ENCODE measurements at places on chromosomes 16 and 17.

DNA sequence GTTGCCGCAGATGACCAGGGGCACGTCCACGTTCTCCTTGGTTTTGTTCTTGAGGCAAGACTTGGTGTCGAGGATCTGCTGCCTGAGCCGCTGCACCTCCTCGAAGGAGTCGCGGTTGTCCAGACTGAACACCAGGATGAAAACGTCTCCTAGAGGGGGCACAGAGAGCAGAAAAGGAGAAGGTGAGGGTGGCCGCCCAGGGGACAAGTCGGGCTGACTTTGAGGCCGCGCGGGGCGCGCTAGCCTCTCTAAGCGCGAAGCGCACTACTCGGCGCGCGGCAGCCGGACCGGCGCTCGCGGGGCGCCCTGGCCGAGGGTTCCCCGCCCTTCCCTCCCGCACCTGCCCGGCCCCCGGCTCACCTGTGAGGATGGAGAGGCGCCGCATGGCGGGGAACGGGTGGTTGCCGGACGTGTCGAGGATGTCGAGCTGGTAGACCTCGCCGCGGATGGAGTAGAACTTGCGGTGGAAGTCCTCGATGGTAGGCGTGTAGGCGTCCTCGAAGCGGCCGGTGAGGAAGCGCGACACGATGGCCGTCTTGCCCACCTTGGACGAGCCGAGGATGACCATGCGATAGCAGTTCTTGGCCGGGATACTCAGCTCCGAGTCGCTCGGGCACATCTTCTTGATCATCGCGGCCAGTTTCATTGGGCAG is 533 bp downstream of the RASD1 start:
- no peak for DNase-seq

- DNase-seq, result peak; percentile 93
Measured at GRCh38 chr16:84730406-84731106, 30.8 kb downstream of the USP10 start.

- no peak for DNase-seq
Measured at GRCh38 chr16:57100445-57100844, 8.1 kb downstream of the CPNE2 start.

DNA sequence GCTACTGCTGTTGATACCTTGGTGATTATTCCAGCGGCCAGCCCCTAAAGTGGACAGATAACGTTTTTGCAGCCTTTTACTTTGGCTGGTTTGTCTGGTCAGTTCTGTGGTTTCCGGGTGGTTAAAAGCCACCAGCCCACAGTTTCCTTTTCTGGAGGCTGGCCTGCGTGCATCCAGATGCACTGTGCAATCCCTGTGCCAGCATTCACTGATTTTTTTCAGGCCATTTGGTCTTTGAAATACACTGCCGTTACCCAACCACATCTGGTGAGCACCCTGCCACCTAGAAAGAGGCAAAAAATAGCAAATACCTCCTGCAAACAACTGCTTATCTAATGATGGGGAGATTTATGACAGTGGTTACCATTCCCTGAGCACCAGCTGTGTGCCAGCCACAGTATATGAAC is 797 bp downstream of the NUDT7 start:
- no peak for DNase-seq

- no peak for DNase-seq
Measured at GRCh38 chr16:75252946-75253911, 1.8 kb upstream of the BCAR1 start.

DNA sequence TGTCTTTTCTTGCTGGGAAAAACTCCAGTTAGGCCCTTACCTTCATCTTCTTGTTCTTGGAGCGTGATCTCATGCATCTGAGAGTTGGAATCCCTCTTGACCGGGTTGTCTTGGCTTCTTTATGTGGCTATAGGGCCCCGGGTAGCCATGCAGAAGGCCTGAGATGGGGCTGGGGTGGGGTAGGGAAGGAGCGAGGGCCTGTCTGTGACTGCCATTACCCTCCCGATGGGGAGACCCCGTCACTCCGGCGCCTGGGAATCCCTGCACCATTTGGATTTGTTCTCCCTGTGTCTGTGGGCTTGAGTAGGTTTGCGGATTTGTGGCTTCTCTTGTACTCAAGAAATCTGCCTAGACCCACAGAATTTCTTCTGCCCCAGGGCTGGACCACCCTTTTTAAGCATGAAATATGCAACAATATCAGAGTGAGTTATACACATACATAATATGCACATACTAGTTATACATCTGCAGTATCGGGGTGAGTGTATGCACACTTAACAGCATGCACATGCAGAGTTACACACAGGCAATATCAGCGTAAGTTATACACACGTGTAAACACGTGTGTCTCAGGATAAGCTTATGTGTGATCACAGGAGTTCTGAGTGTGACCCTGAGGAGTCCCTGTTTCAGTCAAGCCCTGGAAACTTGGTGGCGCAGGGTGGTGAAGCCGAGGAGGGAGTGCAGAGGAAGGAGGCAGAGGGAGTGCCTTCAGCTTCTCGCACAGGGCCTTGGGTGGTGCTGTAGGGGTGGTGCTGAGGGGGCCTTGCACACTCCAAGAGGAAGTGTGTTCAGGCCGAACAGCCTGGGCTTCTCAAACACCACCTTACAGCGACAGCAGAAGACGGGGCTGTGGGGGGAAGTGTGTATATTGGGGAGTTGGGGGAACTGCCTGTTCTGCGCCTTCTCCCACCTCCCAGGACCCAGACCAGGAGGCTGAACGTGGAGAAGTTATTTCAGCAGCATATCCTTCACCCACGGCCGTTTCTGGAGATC is 18.5 kb downstream of the CCDC42 start:
- DNase-seq, result no peak

DNA sequence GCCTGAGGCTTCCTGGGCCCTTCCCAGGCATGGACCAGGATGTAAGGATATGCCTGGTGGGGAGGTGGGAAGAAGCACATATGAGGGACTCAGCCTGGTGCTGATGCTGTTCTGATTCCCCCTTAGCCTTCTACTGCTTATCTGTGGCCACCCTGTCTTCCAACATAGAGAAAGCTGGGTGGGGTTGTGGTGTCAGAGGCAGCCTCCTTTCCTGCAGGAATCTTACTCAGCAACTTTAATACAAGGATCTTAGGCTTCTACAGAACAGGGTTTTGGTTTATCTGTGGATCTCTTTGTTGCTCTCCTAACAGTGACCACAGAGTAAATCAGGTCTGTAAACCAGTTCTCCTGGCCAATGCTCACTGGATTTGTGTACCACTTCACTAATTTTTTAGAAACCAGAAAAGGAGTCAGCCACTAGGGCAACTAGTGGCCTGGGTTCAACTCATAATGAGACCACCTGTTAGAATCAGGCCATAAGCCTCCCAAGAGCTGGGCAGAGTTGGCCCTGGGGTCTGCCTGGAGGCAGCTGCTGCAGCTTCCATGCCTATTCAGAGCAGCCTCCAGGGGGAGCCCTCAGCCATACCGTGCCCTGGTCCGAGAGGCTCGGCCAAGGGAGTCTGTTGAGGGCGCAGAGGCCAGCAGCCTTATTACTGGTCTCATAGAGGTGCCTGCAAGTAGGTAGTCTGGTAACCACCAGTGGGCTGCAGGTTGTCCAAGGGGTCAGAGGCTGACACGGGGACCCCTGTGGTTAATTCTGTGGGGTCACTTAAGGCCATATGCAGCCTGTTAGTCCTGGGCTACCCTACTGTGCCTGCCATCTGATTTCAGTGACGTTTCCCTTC is 7.1 kb downstream of the HAS3 start:
- no peak for DNase-seq

- no peak for DNase-seq
Measured at GRCh38 chr17:38322156-38322779, 21.5 kb downstream of the GPR179 start.

GRCh38 chr16:63652091-63652490 is 1469.8 kb downstream of the CDH11 start:
- no peak for DNase-seq

GRCh38 chr16:83113317-83113716 is 486.5 kb downstream of the CDH13 start:
- no peak for DNase-seq

DNA sequence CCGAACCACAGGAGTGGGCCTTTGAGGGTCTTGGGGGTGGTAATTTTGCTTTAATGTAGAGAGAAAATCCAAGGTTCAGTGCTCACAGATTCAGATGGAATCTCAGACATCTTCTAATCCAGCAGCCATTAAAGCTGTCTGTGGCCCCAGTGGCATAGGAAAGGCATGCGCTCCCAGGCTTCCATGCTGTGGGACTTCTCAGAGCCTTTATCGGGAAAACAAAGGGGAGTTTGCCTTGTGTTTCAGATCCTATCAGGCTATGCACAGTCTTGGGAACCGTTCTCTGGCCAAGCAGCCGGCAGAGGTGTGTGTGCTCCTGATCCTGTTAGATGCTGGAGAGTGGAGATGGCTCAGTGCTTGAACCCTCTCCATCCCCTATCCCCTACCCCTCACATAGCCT is 7.8 kb downstream of the ADGRG1 start:
- no peak for DNase-seq

DNA sequence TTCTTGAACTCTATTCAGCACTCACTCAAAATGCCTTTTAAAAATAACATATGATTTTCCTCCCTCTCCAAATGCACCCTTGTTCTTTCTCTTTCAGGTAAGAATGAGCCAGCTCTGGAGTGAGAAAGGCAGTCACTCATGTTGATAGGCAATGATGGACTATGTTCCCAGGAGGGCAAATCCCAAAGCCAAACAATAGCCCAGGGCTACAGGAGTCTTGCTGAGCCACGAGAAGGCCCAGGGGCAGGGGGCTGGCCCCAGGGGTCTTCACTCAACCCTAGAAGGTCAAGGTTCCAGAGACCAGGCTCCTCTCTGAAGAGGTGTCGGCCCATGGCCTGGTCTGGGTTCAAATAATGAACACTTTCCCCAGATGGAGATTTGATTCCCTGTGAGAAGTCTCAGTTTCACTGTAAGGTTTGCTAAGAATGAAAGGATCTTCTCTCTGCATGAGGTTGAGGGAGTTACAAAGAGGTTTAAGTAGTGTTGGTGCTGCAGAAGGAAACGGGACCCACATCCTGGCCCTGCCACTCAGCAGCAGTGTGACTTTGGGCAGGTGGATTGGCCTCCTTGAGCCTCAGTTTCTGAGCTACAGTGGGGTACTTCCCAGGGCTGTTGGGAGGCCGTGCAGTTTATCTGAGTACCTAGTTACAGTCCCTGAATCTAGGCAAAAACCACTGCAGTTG is 49.0 kb downstream of the RTN4RL1 start:
- DNase-seq, result no peak

DNA sequence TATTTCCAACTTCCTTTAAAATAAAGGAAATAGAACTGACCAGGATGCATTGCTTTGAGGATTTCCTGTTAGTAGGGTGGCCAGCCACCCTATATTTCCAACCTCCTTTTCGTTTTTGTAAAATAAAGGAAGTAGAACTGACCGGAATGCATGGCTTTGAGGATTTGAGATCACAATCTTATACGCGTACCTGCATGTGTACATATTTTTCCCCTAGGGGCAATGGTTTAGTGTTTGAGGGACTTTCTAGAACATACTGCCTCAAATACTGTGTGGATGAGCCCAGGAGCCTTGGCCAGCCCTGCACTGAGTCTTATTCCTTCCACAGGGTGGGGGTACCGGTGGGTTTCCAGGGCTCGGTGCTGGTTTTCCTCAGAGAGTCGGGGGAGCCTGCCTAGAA is 25.6 kb downstream of the MAPK8IP3 start:
- DNase-seq, result no peak

GRCh38 chr16:57842601-57843000 is 40.3 kb upstream of the KIFC3 start:
- DNase-seq, result no peak

GRCh38 chr16:47924950-47925349 is 230.8 kb downstream of the ABCC12 start:
- no peak for DNase-seq

DNA sequence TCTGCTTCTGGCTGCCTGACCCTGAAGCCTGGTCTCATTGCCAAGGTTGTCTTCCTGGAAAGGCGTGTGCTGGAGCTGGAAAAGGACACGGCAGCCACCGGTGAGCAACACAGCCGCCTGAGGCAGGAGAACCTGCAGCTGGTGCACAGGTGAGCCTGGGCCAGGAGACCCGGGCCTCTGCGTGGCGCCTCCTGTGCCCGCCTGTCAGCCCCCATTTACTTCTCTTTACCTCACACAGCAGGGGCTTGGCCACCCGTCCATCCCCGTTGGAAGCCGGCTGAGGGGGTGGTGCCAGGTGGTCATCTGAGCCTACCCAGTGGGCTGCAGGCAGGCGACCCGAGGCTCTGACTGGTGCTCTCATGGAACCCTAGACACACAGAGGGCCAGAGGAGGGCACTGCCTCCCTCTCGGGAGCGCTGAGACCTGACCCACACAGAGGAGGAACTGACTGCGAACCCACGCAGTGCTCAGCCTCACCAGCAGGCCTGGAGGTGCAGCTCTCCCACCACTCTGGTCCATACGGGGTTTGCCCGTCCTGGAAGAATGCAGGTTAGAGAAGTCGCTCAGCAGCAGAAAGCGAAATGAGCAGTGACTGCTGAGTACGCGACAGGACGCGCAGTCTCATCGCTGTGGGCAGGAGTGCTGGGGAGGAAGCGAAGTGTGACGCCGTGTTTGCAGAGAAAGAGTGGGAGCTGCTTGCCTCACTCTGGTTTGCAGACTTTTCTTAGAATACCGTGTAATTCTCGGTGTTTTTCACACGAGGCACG is 21.9 kb upstream of the CAPN15 start:
- DNase-seq, result no peak

DNA sequence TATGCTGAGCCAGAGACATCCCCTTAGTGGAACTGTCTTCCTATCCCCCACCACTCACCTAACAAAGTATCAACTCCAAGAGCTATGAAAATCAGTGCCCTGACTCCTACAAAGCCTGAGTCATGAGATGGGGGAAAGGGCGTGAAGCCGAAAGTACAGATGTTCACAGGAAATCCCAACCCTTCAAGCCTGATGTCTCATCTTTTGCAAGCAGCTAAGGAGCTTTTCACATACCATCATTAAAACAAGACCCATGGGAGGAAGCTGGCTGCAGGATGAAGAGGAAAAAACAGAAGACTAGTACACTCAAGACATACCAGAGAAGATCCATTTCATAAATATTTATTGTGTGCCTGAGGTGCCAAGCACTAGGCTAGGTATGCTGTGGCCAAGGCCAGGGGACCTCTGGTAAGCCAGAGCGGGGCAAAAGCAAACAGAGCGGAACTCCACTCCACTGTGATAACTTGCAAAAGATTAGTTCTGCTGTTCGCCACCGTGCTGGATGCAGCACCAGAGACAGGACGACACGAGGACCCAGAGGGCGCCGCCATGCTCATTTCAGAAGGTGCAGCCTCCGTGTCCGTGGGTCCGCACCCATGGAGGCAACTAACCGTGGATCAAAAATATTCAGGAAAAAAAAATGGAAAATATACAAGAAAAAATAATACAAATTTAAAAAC is 4.5 kb upstream of the MNT start:
- peak; percentile 73 for DNase-seq

- DNase-seq, result no peak
Measured at GRCh38 chr16:24953306-24953705, 61.9 kb downstream of the ARHGAP17 start.

GRCh38 chr17:42474276-42474675 is 15.6 kb downstream of the ATP6V0A1 start:
- no peak for DNase-seq

- DNase-seq, result no peak
Measured at GRCh38 chr16:12620150-12620549, 183.5 kb downstream of the CPPED1 start.

- DNase-seq, result no peak
Measured at GRCh38 chr16:70395345-70395901, 43.5 kb downstream of the ST3GAL2 start.
